ENCODE measurements at places on chromosomes 4 and X. TPM values are rescaled to one million over a fixed set of nuclear protein-coding genes. Genes with fewer than 3 reads are reported as not detected.

DNA sequence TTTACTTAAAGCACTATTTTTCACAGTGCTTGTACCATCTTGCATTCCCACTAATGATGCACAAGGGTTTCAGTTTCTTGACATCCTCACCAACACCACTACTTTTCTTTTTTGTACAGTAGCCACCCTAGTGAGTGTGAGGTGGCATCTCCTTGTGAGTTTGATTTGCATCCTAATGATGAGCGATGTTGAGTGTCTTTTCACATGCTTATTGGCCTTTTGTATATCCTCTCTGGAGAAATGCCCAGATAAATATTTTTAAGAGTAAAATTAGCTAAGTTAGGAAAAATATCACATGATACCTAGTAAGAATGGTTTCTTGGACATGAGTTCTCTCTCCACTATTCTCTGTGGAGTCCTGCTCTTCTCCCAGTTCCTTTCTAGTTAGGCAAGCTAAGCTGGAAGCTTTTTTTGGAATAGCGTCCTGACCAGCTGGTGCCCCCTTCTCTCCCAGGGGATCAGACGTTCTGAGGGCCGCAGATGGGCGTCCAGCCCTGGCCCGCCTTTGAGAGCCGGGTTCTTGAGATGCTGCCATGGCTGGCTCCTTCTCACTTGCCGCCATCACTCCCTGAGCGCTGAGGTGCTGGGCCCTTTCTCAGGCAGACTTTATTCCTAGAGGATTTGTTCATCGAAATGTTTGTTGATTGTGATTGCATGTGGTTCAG is 132.1 kb downstream of the ARHGAP10 start:
- no peak for DNase-seq
- no peaks in the 10 kb centered on the region for H3K4me1 ChIP-seq
- H3K4me3 ChIP-seq: no peak overlapping the region
- no peaks in the 10 kb centered on the region for H3K36me3 ChIP-seq

The MAGIX gene
- 1.9 TPM for total RNA-seq

The FATE1 gene
- total RNA-seq: not detected

The PCSK1N gene
- total RNA-seq: 2.4 TPM

Measured in endodermal cell (in vitro differentiated cells).